ENCODE measurements at places on chromosomes 2 and 18. TPM values are rescaled to one million over a fixed set of nuclear protein-coding genes. Genes with fewer than 3 reads are reported as not detected.

Gene MAP2
- total RNA-seq = 14.1 TPM

DNA sequence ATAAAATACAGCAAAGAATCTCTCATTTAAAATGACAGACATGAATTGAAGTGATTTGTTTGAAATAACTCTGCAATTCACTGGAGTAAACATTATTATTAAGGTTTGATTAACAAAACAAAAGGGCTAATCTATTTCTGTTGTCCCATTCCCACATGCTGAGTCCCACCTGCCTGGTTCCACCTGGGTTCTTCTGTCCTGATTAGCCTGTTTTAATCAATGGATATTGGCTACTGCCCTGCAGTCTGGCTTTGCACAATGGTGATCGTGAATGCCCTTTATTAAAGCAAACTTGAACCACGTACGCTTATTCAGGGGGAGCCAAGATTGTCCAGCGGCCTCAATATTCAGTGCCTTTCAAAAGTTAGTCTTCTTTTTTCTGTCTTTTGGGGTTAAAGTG, 72.8 kb upstream of the CDH19 start:
- DNase-seq = no peak

- DNase-seq = no peak
Measured at GRCh38 chr2:4964579-4964978, 727.6 kb upstream of the SOX11 start.

DNA sequence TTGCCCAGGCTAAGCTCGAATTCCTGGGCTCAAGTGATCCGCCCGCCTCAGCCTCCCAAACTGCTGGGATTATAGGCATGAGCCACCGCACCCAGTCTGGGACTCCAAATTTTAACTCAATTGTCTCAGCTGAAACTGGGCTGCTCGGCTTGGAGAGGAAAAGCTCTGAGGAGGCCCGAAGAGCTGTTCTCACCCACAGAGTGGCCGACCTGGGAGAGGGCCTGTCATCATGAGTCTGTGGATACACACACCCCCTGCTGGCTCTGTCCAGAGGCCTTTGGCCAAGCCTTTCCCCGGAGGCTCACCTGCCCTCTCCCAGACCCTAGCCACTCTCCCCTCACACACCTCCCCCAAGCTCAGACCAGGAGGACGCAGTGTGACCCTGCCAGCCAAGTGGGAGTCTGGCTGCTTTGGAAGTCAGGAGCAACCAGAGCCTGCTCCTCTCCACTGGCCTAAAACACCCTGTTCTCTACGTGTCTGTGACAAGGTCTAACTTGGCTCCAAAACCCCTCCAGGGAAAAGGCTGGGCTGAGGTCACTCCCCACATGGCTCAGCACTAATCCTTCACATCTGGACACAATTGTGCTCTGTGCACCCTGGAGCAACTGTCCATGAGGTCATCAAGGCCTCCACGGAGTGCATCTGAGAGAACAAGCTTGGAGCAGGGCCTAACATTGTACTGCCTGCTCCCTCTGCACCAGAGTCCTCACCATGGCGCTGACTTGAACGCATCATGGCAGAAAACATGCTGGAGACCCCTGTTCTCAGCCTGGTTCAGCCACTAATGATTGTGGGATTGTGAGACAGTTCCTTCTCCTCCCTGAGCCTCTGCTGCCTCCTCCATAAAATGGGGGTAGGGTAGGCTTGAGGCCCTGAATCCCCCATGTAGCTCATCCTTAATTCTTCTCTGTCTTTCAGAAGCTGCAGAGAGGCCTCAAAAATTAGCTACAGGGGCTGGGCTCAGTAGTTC, 49.9 kb upstream of the RAB6C start:
- DNase-seq = no peak

Gene FER1L5
- not detected for total RNA-seq

DNA sequence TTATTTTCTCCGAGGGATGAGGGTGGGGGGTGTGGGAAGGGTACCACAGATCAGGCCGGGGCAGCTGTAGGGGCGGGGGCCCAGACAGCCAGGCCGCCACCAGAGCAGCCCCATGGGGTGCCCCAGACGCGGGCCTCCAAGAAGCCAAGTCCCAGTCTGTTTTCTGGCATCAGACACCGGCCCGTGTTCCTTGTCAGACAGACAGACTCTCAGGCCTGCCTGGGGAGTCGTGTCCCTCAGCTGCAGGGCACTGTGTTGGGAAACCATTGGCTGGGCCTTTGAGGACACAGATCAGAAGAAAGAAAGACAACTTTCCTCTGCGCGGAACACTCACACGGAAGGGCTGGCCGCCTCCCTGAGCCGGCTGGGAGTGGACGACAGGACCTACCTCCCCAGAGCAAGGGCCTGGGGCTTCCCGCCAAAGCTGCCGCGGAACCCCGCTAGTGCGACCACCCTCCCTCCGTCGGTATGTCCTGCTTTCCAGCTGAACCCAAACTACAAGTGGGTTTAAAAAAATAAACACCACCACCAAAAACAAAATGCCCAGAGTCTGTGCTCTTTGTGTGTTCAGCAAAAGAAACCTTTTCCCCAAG, 88.0 kb downstream of the SMAD7 start:
- DNase-seq = no peak

- DNase-seq = peak; percentile 75
Measured at GRCh38 chr2:71748227-71748626, 294.9 kb downstream of the DYSF start.

DNA sequence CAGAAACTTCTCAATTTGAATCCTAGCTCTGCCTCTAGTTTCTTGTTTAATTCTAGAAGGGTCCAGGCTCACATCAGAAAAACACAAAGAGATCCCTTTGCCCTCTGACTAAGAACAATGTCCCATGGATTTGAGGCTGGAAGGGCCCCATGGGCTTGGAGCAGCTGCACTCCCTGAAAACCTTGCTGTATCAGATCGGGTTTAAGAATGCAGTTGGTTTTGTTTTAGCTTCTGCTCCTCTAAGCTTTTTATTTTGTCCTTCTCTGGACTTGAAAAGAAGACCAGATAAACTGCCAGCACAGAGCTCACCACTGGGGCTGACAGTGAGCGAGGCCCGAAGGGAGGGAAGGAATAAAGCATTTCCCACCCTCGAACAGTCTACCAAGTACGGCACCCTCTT, 69.2 kb upstream of the WIPF1 start:
- no peak for DNase-seq

Gene VWA3B
- not detected for total RNA-seq

Gene RGPD4
- total RNA-seq = not detected

Gene TMEM198
- 0.71 TPM for total RNA-seq

- no peak for DNase-seq
Measured at GRCh38 chr18:58180738-58181353, 136.8 kb downstream of the NEDD4L start.

Gene SLC19A3
- total RNA-seq = 8.2 TPM

- DNase-seq = no peak
Measured at GRCh38 chr2:203673933-203674332, 32.5 kb upstream of the CD28 start.

Gene IL36G
- not detected for total RNA-seq

DNA sequence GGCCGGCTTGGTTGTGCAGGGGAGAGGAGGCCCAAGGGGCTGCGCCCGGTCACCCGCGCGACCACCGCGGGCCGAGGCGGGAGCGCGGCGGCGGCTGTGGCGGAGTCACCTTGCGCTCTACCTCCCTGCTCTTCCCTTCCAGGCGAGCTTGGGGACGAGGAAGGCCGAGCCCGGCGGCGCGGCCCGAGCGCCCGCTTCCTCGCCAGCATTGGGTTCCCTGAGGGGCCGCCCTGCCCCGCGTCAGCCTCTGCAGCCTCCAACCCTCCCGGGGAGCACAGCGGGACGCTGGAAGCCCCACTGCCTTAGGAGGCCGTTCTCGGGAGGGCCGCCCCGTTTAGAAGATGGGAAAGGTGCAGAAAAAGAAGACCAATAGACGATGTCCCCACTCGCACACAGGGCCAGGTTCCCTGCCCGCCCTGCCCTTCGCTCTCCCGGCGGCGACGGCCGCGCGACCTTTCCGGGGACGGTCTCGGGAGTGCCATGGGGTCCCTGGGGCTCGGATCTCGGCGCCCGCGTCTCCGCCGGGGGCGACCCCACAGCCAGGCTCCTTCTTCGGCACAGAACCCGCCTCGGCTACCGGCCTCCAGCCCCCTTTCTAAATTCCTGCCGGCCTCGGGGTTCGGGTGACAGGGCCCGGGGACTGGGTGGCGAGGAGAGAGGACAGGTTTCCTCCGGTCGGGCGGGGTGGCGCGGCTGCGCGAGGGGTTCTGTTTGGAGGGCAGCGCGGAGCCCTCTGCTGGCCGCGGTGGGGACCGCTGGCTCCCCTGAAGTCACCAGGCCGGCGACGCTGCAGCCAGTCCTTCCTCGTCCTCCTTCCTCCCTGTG, 85.5 kb downstream of the HS6ST1 start:
- DNase-seq = peak; percentile 92

DNA sequence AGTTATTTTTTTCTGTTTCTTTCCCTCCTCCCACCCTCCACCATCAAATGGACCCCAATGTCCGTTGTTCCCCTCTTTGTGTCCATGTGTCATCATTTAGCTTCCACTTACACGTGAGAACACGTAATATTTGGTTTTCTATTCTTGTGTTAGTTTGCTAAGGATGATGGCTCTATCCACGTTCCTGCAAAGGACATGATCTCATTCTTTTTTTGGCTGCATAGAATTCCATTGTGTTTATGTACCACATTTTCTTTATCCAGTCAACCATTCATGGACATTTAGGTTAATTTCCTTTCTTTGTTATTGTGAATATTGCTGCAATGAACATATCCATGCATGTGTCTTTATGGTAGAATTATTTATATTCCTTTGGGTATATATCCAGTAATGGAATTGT, 91.3 kb upstream of the TNP1 start:
- no peak for DNase-seq

- DNase-seq = no peak
Measured at GRCh38 chr2:215651412-215651811, 215.5 kb upstream of the FN1 start.

DNA sequence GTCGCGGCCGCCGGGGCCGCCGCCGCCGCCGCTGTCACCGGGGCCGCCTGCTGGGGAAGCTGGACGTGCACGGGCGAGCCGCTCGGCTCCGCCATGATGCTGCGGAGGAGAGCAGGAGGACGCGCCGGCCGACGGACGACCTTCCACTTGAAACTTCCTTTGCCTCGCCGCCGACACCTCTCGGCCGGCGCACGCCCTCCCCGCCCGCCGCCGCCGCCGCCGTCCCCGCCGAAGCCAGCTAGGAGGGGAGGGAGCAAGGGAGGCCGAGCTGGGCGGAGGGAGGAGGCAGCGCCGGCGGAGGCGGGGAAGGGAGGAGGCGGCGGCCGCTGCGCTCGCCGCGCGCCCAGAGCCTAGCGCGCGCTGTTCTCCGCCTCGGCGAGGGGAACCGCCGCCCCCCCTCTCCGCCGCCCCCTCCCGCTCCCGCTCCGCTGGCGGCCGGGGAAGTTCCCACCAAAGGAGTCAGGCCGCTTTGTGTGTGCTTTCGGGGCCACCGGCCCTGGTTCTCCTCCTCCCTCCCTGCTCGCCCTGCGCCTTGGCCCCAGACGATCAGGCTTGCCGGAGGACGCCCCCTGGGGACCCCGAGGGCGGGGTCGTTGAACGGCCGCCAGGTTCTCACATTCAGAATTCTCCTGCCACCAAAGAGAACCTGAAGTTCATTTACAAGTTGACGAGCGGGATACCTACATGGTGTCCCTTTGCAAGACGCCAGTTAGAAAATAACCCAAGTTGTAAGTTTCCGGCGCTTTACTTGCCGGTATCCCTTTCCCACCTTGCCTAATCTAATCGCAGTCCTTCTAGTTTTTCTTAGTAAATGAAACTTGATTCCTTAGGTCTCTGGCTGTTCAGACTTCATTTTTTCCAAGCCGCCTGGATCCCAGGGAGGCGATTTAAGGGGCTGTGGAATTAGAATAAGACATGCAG, at the start of gene STK39:
TSS of gene STK39 (minus strand) at position 255 of the 921 bp plus-strand sequence. CDS start at position 95, 160 bp downstream.
- DNase-seq = peak; percentile 84

Gene IL36B
- not detected for total RNA-seq

Gene SCYGR4
- not detected for total RNA-seq

DNA sequence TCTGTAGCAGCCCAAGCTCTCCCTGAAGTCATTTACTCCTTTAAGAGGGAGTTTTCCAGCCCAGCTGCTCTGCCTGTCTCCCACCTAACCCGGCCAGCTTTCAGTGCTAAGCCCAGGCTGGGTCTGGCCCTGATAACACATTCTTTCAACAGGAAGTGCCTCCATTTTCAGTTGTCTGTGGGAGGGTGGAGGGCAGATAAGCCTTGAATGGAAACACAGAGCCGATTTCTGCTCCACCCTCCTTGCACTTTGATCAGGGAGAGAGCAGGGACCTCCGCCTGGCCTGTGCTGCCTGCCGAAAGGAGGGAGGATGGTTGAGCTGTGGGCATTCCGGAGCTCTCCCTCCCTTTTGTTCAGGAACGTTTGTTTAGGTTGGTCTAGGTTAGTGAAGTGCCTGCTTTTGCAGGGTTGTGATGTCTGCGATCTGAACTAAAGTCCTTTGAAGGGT, 24.8 kb downstream of the GATA6 start:
- DNase-seq = no peak

GRCh38 chr2:234632527-234633391, 135.9 kb upstream of the ARL4C start:
- DNase-seq = no peak

GRCh38 chr2:207683879-207684627, 27.4 kb upstream of the CCNYL1 start:
- no peak for DNase-seq

- DNase-seq = peak; percentile 68
Measured at GRCh38 chr2:69798290-69798908, 31.1 kb upstream of the GMCL1 start.

Gene LDLRAD4
- 17.2 TPM for total RNA-seq

DNA sequence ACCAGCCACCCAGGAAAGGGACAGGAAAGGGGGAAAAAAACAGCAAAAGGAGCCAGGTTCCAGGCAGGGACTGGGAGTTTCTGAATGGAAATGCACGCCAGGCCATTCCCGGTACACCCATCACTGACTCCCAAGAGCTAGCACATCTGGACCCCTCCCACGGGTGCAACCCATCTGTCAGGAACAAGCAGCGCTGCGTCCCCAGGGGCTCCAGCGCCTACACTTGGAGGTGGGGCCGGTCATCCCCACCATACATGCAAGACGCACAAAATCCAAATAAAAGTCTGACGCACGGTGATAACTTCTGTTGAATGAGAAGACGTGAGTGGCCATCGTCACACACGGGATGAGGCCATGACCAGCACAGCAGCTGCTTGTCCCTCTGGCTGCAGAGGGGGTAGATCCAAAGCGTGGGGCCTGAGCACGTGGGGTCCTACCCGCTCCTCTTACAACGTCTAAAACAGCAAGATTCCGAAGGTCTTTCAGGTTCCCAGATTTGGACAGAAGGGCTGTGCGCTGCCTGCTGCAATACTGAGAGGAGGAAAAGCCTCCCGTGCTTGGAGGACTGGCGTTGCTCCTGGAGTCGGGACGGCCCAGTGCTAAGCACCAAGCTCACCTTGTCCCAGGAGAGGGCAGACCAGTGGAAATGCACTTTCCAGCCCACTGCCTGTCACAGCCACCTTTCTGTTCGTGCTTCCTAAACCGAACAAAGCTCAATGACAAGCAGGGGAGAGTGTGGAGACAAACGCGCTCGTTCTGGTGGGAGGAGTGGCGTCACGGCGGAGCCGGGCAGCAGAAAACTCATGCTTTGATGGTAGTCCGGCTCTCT, 68.9 kb downstream of the NDUFA10 start:
- no peak for DNase-seq

DNA sequence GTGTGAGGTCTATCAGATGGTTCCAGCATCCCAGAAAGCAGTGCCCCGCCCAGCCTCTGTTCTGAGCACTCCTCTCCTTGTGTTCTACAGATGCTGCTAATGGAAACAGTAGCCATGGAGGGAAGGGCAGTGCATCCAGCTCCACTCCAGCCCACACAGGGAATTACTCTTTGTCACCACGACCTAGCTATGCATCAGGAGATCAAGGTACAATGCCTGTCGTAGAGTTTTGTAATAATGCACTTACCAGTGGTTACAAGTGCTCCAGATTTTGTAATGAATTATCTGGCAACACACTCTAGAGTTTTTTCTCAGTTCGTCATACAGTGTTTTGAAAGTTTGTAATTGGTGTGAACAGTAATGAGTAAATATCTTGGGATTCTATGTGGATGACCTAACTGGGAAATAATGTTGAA, 161.1 kb downstream of the ESCO1 start:
- no peak for DNase-seq

Data from sigmoid colon (tissue), 7 donors.